ENCODE measurements at places on chromosomes 3 and 15. TPM values are rescaled to one million over a fixed set of nuclear protein-coding genes. Genes with fewer than 3 reads are reported as not detected.

DNA sequence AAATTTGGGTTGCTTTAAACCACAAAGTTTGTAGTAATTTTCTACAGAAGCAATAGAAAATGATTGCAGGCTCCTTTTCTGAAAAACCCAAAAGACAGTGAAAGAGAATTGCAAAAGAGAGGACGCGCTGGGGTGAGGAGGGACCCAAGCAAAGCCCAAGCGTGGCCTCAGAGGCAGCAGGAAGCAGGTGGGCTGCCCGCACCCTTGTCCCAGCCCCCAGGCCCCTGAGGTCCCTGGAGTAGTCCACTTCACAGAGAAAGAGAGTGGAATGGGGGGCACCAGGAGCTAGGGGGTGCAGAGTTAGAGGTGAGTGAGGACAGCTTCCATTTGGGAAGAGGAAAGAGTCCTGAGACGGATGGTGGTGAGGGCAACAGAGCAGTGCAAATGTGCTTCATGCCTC lies 11.6 kb downstream of the DNAJB8 start:
- no peak for DNase-seq

DNA sequence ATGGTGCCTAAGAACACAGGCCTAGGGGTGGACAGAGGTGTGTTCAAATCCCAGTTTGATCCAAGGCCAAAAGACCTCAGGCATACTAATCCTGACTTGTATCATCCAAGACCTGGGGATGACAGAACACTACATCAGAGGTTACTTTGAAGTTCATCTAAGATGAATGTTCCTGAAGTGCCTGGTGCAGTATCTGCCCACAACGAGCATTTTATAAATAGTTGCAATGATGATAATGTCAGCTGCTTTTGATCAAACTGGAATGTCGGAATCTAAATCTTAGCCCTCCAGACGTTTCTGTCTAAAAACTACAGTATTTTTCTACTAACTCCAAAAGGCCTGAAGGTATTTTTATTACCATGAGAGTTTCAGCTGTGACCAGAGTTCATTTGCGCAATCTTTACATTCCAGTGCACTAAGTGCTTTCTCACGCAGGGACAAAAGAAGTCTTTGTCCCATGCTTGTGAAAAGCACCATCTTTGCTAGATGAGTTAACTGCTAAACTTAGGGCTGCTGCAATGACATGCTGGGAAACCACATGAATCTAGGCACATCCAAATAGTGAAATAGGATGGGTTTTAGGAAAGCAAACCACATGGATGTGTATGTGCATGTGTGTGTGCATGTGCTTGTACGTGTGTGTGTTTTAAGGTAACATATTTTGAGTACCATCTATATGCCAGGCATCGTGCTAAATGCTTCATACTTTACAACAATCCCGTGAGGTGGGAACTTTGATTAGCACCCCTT lies 18.1 kb downstream of the ANXA2 start:
- DNase-seq: no peak

DNA sequence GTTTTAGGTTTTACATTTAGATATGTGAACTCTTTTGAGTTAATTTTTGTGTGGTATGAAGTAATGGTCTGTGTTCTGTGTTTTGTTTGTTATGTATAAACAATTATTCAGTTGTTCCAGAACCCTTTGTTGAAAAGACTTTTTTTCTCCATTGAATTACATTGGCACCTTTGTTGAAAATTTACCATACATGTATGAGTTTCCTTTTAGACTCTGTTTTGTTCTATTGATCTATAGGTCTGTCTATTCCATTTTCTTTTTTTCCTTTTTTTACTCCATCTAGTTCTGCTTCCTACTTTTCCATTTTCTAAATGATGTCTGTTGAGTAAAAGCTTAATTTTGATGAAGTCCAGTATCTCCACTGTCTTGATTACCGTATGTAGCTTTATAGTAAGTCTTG lies 31.4 kb downstream of the ARIH2 start:
- DNase-seq: no peak

The CHST13 gene
- 0.30 TPM for total RNA-seq

- DNase-seq: no peak
Measured at GRCh38 chr15:29682361-29682760, 139.9 kb downstream of the TJP1 start.

DNA sequence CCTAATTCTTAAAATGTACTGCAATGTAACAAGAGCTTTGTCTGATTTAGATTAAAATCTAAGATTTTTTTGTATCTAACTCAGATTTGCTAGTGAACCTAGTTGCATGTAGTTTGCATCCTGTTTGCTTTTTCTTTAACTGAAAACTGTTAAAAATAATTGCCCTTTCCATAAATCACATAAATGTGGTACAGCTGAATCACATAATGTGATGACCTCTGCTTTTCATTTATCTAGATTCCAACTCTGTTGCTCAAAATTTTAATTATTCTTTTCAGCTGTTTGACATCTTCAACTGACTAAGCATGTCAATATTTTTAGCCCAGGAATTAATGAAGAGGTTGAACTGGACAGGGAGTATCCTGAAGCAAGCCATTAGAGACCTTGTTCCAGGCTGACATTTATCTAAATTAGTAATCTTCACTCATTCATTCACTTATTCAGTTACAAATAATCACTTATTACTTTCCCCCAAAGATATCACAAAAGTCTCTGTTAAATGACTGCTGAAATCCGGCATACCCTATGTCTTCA lies 101.9 kb upstream of the PLXND1 start:
- no peak for DNase-seq

DNA sequence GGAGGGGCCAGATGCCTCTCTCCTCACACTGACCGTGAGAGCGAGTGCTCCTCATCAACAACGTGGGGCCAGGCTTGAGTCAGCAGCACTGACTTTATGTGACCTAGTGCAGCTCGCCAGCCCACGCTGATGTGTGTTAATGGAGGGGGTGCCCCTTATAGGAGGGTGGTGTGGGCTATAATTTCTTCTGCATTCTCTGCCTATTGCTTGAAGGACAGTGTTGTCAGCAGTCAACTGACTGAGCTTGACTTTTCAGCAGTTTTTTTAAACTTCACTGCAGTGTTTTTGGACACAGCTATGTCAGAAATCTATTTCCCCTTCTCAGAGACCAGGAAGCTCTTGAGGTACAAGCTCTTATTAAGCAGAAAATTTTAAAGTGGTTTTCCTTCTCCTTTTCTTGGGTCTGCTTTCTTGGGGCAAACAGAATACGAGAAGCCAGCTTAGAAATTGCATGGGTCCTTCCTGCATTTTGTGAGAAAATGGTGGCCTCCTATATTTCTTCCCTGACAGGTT lies 304.8 kb upstream of the CTDSPL start:
- no peak for DNase-seq

The ALDH1L1 gene
- 26.9 TPM for total RNA-seq

The NOX5 gene
- total RNA-seq: 0.02 TPM

GRCh38 chr15:56866803-56867202 lies 51.6 kb upstream of the TCF12 start:
- DNase-seq: no peak

The KIF23 gene
- total RNA-seq: 2.1 TPM

The ACOX2 gene
- total RNA-seq: 31.1 TPM

DNA sequence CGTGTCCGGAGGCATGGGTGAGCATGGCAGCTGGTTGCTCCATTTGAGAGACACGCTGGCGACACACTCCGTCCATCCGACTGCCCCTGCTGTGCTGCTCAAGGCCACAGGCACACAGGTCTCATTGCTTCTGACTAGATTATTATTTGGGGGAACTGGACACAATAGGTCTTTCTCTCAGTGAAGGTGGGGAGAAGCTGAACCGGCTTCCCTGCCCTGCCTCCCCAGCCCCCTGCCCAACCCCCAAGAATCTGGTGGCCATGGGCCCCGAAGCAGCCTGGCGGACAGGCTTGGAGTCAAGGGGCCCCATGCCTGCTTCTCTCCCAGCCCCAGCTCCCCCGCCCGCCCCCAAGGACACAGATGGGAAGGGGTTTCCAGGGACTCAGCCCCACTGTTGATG lies 49.5 kb downstream of the PGPEP1L start:
- DNase-seq: no peak

The EDEM1 gene
- total RNA-seq: 12.9 TPM

- peak; percentile 31 for DNase-seq
Measured at GRCh38 chr3:141413801-141414689, 45.7 kb downstream of the ZBTB38 start.

- no peak for DNase-seq
Measured at GRCh38 chr3:133271539-133271938, 128.3 kb upstream of the BFSP2 start.

The STRC gene
- total RNA-seq: not detected

DNA sequence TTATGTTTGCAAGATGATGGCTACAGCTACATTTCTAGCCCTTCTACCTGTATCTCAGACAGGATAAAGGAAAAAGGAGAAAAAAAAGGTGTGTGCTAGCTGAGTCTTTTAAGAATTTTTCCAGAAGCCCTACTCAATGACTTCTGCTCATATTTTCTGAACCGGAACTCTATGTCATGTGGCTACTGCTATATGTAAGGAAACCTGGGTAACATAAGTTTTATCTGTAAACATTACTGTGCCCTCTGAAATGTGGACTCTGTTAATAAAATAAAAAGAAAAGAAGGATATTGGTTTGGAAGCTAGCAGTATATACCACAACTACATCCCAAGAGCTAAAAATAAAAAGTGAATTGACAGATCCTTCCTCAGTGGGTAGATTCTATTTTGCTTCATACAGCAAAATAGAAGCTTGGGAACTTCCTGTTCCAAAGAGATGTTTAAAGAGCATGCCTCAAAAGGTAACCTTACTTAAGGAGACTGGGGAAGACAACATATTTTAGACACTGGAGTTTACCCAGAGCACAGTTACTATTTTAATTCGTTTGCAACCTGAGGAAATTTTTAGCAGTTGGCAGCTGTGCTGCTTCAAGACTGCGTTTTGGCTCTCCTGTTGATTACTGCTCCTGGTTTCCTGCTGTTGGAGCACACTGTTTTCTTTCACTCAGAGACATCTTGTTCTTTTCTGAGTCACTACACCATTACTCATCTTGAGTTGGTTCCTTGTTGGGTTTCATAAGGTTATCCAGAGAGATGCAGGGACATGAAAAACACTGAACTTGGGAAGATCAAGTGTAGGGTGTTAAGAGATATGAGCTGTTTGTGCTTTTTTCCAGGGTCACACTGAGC lies 280.7 kb downstream of the NFKBIZ start:
- peak; percentile 39 for DNase-seq

- DNase-seq: no peak
Measured at GRCh38 chr3:65560133-65560532, 478.6 kb downstream of the MAGI1 start.

The CLDN18 gene
- total RNA-seq: not detected

DNA sequence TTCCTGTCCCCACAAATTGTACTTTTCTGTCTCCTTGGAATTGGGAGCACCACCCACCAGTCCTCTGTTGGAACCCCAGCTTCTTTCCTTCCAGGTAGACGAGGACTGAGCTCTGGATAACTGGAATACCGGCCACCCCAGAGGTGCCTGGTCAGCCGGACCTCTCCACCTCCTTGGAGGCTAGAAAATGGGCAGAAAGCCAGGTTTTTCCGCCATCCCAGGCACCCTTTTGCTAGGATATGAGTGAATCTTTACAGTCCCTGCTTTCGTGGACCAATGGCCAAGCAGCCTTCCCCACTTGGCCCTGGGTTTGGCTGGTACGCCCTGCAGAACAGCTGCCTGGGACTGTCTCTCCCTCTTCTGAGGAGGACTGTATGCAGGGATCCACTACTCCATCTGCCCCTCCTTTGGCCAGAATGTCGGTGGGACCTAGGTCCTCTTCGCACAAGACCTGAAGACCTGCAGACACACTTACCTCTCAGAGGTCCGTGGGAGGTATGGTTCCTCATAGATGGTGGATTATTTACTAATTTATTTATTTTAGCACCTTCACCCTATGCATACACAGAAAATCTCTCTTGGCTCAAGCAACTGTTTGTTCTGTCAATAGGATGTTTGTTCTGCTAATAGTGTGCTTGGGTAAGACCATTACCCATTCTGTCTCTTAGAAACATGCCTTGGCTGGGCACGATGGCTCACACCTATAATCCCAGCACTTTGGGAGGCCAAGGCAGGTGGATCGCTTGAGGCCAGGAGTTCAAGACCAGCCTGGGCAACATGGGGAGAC lies 8.6 kb upstream of the CHAC1 start:
- no peak for DNase-seq

DNA sequence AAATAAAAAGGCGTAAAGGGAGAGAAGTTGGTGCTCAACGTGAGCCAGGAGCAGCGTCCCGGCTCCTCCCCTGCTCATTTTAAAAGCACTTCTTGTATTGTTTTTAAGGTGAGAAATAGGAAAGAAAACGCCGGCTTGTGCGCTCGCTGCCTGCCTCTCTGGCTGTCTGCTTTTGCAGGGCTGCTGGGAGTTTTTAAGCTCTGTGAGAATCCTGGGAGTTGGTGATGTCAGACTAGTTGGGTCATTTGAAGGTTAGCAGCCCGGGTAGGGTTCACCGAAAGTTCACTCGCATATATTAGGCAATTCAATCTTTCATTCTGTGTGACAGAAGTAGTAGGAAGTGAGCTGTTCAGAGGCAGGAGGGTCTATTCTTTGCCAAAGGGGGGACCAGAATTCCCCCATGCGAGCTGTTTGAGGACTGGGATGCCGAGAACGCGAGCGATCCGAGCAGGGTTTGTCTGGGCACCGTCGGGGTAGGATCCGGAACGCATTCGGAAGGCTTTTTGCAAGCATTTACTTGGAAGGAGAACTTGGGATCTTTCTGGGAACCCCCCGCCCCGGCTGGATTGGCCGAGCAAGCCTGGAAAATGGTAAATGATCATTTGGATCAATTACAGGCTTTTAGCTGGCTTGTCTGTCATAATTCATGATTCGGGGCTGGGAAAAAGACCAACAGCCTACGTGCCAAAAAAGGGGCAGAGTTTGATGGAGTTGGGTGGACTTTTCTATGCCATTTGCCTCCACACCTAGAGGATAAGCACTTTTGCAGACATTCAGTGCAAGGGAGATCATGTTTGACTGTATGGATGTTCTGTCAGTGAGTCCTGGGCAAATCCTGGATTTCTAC lies at the start of gene RARB:
Gene RARB (plus strand): TSS at position 322 of the 847 bp plus-strand sequence. CDS start 469 bp downstream, at position 791.
- peak; percentile 81 for DNase-seq

DNA sequence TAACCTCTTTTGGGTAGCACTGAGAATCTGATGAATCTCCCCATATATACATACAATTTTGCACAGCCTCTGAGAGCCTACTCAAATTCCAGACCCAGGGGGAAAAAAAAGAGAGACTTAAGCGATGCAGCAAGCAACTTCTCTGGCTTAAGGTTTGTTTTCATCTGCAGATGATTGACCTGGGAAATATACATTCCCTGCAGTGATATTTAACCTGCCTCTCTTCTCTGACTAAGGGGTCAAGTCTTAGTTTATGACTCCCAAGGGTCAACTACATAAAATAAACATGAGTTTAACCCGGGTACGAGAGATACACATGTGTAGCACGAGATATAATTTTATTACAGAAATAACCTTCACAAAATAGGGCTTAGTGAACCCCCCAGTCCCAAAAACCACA lies 737.8 kb downstream of the TUSC7 start:
- DNase-seq: no peak

- DNase-seq: no peak
Measured at GRCh38 chr3:169575381-169575780, 88.1 kb downstream of the MECOM start.

The CPEB1 gene
- 2.0 TPM for total RNA-seq

The RTP3 gene
- not detected for total RNA-seq

- DNase-seq: no peak
Measured at GRCh38 chr15:43151688-43152087, 18.3 kb downstream of the TMEM62 start.

- no peak for DNase-seq
Measured at GRCh38 chr3:98434412-98434811, 28.6 kb upstream of the OR5K1 start.

- DNase-seq: no peak
Measured at GRCh38 chr3:149662240-149662887, 4.5 kb upstream of the WWTR1 start.

Measured in heart left ventricle (tissue), 16 donors.